ENCODE measurements at places on chromosomes 3 and 15.

GRCh38 chr3:166580561-166580960 lies 743.3 kb upstream of the BCHE start:
- DNase-seq: no peak

- DNase-seq: no peak
Observed at GRCh38 chr15:63500265-63501250, 3.8 kb upstream of the USP3 start.

GRCh38 chr3:126308394-126309125 lies 48.6 kb downstream of the KLF15 start:
- no peak for DNase-seq

DNA sequence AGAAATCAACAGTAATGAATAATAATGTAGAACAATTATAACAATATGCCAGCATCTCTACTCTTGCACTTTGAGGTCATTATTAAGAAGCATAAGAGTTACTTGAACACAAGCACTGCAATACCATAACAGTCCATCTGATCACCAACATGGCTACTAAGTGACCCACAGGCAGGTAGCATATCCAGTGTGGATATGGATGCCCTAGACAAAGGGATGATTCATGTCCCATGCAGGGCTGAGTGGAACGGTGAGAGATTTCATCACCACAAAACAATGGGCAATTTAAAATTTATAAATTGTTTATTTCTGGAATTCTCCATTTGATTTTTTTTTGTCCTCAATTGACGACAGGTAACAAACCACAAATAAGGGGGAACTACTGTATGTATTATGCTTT lies 107.7 kb upstream of the TSC22D2 start:
- no peak for DNase-seq

DNA sequence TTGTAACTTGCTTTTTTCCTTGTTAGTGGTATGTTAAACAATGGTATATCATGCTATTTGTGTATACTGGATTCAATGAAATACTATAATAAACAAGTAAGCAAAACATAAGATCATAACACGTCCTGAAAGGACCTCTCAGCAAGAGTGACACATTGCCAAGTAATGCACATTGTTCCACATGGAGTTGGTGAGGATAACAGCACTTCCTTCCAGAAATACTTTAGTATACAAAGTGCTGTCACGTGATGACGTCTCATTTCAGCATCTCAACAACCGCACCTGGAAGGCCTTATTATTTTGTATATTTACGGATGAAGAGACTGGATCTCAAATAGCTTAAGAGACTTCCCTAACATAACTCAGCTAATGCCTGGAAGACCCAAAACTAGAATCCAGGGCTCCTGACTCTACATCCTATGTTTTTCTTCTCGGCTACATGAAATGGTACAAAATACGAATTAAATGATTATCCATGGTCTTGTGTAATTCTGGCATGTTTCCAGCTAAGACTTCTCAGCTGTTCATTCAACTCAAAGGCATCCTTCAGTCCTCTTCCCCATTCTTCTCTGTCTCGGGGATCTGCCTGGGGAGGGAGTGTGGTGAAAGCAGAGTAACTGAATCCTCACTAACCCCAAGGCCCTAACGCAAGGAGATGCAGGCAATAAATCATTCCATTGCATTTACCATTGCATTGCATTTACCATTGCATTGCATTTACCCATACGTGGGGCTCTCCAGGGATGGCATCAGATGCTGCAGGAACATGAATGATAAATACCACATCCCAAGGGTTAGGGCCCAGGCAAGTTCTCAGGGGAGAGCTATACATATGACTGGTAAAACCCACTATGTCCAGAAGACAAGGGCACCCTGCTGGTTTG lies 79.2 kb downstream of the LIPC start:
- DNase-seq: no peak

- no peak for DNase-seq
Observed at GRCh38 chr3:70832089-70832833, 519.8 kb upstream of the MDFIC2 start.

DNA sequence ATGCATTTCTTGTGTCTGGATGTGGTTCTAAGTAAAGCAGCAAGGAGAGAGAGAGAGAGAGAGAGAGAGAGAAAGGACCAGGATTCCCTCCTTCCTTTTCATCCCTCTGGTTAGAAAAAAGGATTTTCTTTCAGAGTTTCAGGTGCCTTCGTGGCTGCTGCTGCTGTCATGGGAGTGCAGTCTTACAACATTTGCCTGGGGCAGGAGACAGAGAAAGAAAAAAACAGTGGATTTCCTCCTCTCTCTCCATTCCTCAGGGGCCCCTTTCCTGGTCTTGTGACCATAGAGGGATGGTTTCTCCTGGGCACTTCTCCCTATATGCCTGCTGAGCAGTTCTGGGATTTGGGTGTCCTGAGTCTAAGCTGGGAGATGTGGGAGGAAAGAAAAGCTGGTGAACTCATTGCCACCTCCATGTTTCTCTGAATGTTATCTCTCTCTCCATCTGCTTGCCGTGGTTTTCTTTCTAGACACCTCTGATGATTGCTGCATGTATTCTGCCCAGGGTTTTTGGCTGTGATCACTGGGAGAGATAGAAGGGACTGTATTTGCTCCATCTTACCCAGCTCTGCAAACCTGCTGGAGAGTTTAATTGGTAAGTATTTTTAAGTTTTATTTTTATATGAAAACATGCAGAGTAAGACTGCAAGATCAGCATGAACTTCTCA lies 142.4 kb upstream of the RGMA start:
- DNase-seq: no peak

- DNase-seq: no peak
Observed at GRCh38 chr3:112579232-112579631, 17.4 kb downstream of the SLC35A5 start.

DNA sequence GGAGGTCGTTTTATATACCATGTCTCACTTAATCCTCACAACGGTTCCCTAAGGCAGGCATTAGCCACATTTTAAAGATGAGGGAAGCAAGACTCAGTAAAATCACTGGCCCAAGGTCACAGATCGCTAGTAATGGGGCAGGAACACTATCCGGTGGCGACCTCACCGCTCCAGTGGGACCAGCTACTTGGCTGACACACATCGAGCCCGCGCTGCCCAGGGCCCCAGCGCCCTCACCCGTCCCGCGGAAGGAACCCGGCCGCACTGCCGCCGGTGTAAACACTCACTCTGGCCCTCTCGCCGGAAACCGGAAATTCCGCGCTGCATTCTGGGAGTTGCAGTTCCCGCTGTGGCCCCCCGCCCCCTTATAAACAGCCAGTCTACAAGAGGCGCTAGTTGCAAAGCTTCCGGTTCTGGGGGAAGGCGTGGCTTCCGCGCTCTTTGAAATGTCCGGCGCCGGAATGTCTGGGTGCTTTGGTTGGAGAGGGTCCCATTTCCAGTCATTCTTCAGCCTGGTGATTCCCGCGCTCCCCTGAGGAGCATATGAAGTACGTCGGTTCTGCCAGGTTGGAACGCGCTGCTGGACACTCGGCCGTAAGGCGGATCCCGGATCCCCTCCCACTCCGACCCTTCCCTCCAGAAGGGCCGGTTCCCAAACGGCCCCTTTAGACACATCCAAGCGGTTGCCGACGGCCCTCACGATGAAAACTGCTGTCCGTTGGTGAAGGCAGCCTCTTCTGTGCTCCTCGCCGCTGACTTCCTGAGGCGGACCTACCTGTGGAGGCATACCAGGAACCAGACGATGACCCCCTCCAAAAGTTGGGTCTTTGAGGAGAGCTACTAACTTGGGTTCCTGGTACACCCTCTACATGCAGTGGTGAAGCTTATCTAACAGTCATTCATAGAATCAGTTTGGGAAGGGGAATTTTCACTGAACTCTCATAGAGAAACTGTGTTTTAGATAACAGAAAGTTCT lies at the start of gene UBL7:
Gene UBL7 (minus strand): TSS at position 290 of the 976 bp plus-strand sequence. CDS start 2,293 bp downstream, outside the sequence.
- DNase-seq: peak; percentile 97

DNA sequence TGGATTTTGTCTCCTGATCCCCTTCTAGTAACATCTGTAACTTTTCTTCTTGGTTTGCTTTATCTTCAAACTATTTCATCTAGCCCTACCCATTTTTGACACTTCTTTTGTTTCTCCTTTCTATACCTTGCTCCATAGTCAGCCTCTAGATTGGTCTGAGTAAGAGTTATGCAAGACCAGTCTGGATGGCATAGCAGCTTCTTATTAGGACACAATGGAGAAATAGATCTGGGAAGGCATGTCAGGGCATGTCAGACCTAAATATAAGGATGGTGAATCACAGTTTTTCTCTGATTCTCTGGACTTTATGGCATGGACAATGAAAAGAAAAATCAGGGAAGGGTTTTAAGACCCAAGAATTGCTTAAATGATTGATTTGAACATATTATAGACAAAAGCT lies 452.5 kb downstream of the RAP2B start:
- no peak for DNase-seq

DNA sequence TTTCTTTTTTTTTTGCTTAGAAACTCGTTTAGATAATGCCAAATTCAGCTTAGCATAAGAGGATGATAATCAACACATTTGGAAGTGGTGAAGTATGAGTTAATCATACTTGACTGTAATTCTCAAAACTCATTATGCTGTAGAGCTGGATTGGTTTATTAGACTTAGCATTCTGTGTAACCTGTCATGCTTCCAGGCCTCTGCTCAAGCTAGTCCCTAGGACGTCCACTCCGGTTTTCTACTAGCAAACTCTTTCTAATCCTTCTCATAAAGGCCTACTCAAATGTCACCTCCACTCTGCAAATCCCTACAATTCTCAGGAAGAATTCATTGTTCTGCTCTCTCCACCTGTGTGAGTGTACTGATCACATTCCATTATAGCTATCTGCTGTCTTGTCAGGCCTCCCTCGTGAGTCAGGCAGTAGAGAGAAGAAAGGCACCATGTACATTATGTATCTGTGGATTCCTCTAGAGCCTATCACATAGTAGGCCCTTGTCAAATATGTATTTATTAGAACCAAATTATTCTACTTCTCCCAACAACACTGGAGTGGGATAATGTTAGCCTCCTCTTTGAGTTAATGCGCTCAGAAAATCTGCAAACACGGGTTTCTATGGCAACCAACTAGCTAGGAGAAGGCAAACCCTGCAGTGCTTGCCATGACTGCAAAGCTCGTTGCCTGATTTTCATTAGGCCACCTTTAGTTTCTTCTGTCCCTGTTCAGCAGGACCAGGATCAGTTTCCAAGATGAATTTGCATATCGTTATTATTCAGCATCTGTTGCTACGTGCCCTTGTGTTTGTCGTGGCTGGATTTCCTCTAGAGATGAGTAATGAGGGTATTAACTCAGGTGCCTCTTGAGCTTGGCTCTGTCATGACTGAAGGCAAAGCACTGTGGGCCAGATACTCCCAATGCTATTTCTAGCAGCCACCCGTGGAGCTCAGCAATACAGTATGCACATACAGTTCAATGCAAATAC lies 30.7 kb downstream of the ATP13A5 start:
- DNase-seq: no peak

DNA sequence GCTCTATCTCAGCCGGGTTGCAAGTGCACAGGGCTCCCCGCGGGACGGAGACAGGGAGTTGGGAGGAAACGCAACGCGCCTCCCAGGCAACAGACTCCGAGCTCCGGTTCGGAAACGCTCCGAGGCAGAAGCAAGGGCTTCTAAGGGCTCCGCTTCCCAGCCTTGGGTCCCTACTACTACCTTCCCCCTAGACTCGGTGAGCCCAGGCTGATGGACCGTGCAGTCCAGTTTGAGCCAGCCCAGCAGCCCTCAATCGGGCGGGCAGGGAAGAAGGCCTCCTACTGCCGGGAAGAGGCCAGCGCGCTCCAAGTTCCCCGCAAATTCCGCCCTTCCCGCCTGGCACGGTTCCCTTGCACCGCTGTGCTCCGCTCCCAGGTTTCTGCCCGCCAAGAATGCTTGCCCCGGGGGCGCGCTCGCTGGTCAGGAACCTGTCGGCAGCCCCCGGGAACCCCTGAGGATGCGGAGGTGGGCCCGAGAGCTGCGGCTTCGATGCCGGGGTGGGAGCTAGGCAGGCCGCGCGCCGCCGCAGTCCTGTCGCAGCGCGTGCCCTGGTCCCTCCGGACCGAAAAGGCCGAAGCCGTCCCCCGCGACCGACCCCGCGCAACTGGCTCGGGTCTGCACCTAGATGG lies 728 bp downstream of the TRANK1 start:
- peak; percentile 56 for DNase-seq

GRCh38 chr3:32551087-32551486 lies 19.6 kb downstream of the DYNC1LI1 start:
- DNase-seq: no peak

DNA sequence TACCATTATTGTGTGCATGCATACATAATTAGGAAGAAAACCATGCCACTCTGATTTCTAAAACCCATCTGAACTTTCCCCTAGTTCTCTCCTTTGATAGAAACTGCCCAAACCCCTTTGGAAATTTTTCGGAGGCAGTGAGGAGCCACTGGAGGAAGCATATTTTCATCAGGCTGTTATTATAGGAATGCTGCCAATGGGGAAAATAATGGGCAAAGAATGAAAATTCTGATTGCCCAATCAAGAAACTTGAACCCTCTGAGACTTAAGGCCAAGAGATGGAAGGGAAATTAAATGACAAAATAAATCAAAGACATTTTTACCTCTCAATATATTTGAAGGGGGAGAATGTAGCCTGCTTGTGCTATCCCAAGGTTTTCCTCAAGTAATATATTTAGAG lies 376.0 kb upstream of the PDZRN3 start:
- no peak for DNase-seq

- DNase-seq: peak; percentile 51
Observed at GRCh38 chr3:160707187-160707794, 30.3 kb downstream of the ARL14 start.

DNA sequence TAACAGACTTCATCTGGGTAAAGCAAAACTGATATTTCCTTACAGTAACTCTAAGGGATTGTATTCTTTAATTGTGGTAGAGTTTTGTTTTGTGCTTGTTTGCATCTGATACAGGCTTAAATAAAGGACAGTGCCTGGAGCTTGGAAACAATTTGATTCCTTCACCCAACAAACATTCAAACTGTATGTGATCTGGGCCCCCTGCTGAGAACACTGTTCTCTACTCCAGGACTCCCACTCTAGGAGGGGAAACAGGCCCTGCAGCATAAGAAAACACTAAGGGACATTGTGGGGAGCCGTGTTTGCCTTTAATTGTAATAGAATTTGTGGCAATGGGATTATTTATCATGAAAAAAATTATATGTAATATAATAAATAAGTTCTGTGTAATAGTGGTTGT lies 56.9 kb downstream of the CTDSPL start:
- no peak for DNase-seq

- no peak for DNase-seq
Observed at GRCh38 chr15:45481135-45481534, 41.4 kb downstream of the SLC30A4 start.

DNA sequence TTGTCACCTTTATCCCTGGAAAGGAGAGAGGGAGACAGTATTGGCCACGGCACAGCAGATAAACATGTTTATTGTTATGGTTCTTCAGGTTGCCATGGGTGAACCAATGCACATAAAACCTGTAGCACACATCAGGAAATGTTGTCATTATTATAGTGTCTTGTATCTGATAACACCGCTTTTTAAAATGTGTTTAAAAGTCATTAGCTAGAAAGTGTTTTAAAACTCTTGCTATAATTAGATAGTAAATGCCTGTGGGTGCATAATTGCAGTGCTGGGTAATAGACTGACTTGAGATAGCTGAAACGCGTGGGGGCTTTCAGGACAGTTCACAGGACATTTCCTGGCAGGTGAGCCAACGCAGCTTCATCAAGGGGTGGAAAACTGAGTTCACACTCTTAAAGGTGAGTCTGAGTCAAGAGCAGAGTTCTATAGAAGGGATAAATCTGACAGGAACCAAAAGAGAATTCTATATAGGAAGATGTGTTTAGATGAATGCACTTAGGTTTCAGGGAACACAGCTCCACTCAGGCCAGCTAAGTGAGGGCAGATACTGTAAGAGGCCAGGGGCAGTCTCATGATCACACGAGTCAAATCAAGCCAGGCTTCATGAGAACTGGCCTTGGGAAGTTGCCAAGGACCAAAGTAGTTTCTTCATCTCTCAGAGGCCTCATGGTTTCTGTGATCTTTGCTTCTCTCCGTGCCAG lies 35.6 kb upstream of the PPP4R2 start:
- DNase-seq: no peak

- no peak for DNase-seq
Observed at GRCh38 chr15:79244876-79245275, 37.6 kb upstream of the ANKRD34C start.

Measured in CD4-positive, alpha-beta T cell treated with Interleukin-17A for 4 hours (primary cell).